ENCODE measurements at places on chromosomes 11 and 22. TPM values are rescaled to one million over a fixed set of nuclear protein-coding genes. Genes with fewer than 3 reads are reported as not detected.

CNTN5 gene
- not detected for total RNA-seq

LYVE1 gene
- 1.2 TPM for total RNA-seq

OR2AG2 gene
- not detected for total RNA-seq

HSD17B12 gene
- 65.4 TPM for total RNA-seq

Measured in A549 treated with AZD2906 at 1 μM for 4 hours (cell line).